ENCODE measurements at places on chromosomes 6 and 20.

DNA sequence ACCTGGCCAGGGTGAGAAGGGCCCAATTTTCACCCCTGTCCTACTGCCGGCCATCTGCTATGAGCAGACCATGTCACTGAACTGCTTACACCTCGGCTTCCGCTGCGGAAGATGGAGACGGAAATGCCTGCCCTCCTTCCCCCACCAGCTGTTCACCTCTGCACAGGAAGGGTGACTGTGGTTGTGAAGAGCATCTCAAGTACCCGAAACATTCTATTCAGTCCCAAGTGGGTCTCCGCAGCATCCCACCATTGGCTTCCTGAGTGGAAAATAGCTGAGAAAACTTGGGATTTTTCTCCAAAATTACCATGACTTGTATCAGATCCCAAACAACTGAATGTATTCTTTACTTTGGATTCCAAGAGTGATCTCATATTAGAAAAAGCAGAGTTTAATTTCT lies 16.1 kb downstream of the DOK5 start:
- no peak for DNase-seq

- DNase-seq = no peak
Measured at GRCh38 chr6:147711476-147711875, 203.0 kb downstream of the SAMD5 start.

DNA sequence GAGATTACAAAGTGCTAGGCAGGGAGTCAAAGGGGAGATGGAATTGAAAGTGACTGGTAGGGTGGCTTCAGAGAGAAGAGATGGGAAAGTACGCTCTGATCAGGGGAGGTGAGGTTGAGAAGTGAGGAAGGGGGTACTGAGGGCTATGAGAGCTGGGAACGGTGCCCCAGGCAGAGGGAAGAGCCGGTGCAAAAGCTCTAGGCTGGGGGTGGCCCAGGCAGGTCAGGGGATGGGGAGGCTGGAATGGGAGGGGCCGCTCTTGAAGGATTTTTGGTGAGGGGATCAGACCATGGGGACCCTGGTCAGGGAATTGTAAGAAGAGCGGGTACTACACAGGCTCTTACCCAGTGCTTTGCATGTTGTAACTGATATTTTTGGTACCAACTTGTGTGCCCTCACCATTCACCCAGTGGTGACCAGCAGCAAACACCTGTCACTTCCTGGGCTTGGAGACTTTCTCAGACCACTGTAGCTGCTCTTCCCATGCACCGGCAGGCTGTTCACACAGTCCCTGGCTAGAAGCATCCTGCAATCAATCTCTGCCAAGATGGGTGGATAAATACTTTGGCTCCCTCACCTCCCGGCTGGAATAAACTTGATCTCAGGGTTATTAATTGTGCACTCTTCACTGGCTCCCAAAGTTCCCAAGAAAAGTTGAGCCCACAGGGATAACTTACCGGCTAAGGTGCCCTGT lies 24.0 kb downstream of the PCK1 start:
- DNase-seq = peak; percentile 8

DNA sequence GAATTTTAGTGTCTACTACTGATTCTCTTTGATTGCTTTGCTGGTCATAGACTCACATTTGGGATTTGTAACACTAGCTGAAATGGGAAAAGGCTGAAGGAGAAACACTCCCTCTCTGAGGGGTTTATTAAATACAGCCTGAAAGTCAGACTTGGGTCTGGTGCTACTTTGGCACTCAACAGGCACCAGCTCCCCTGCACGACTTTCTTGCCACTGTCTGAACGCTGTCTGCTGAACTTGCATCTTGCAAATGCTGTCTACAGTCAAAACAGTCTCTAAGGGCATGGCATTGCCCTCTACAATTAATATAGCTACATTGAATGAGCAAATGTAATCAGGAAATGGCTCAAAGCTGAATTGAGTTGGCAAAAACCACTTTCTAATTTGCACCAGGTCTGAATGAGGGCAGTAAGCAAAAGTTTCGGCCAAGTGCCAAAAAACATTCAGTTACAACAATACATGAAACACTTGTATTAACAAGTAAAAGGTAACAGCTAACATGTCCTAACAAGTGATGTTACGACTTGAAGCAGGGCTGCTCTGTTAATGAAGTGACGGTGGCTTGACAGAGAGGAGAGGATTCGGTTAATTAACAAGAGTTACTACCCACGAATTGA lies 119.5 kb downstream of the FOXC1 start:
- DNase-seq = no peak

DNA sequence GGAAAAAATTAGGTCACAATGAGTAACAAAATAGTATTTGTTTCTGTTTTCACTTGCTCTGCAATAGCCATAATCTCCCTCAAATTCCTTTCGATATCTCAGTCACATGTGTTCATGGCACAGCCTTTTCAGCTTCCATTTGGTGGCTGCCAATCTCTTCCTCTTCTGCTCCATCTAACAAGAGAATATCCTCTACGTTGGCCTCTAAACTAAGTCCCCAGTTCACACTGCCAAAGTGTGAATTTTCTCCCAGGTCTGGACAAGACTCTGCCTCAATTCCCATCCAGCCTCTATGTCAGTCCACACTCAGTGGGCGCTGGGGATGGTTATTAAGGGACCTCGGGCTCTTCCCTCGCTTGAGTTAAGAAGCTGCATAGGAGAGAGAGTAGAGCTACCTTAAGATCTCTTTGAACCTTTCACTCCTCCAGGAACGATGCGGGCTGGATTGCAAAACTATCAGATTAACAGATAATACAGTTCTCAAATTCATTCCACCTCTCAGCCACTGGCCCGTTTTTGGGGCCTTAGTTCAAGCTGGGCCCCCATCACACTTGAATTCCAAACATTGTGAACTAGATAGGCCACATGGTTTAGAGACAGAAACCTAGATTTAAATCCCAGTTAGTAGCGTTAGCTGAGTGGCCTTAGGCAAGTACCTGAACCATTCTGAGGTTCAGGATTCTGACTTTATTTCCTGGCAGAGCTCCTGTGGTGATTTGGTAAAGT lies 250.2 kb upstream of the QKI start:
- no peak for DNase-seq

- no peak for DNase-seq
Measured at GRCh38 chr6:158910484-158911440, 89.2 kb downstream of the RSPH3 start.

DNA sequence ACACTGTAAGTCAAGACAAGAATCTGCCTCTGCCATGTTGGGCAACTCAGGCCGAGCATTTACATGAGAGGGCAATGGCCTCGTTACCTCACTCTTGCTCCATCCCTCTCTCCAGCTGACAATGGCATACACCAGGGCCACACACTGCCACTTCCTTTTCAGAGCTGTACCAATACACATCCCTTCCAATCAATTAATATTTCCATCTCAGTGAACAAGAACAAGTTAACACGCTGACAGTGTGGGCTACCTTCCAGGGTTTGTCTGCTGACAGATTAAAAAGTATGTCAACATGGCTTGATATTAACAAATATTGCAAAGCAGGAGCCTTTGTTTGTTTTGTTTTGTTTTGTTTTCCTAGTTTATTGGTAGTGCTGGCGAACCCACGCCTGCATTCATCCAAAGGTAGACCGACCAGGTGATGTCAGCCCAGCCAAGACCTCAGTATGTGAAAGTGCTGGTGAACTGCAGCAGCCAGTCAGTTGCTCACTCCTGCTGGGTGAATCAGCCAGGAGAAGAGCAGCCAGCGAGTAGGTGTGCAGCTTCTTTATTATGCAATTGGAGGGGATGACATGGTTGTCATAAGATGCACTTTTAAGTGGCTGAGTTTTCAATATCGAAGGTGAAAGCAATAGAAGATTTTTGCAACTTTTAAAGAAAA lies 487.3 kb upstream of the JARID2 start:
- no peak for DNase-seq

GRCh38 chr6:47785182-47785581 lies 3.4 kb downstream of the OPN5 start:
- DNase-seq = no peak

DNA sequence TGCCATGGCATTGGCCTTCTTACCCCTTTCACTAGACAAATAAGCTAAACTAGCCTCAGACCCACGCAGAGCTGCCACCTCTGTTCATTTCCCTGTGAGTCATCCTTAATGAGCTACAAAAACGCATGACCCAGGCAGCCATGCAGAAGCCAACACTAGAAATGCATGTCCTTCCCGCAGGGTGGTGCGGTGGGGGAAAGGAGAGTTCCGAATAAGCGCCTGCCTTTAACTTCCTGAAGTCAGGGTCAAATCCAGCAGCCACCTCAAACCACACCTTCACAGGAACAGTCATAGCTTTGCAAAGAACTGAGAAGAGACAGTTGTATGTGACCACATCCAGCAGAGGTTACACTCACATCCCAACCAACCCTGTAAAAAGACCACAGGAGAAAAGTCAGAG lies 40.4 kb downstream of the IRF4 start:
- DNase-seq = no peak

GRCh38 chr6:7960848-7961247 lies 50.3 kb upstream of the TXNDC5 start:
- no peak for DNase-seq

All from LHCN-M2 (cell line).